ENCODE measurements at places on chromosomes 2 and 18.

GRCh38 chr2:230494980-230495379 is 79.0 kb downstream of the SP100 start:
- DNase-seq, result no peak

GRCh38 chr18:62868645-62869044 is 153.3 kb downstream of the PHLPP1 start:
- no peak for DNase-seq

GRCh38 chr18:66682855-66683322 is 79.0 kb upstream of the CDH19 start:
- no peak for DNase-seq

- peak; percentile 73 for DNase-seq
Observed at GRCh38 chr2:117523267-117523666, 291.2 kb upstream of the DDX18 start.

GRCh38 chr18:37258819-37259218 is 306.8 kb downstream of the CELF4 start:
- DNase-seq, result no peak

DNA sequence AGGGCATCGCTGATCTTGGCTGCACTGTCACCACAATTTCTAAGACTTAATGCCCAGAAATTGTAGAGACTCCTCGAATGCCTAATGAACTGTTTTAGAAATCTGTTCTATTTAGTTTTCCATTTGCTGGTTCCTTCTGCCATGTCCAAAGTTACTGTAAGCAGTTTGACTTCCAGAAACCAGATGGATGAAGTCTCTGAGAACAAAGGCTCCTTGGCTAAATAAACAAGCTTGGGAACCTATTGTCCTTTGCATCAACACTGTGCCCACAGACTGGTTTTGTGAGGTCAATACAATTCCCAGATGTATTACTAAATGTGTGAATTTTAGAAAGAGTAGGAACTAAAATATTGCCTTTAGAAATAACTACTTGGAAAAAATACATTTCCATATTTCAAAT is 600.2 kb downstream of the NYAP2 start:
- no peak for DNase-seq

- no peak for DNase-seq
Observed at GRCh38 chr2:53784436-53784835, 2.3 kb downstream of the ASB3 start.

DNA sequence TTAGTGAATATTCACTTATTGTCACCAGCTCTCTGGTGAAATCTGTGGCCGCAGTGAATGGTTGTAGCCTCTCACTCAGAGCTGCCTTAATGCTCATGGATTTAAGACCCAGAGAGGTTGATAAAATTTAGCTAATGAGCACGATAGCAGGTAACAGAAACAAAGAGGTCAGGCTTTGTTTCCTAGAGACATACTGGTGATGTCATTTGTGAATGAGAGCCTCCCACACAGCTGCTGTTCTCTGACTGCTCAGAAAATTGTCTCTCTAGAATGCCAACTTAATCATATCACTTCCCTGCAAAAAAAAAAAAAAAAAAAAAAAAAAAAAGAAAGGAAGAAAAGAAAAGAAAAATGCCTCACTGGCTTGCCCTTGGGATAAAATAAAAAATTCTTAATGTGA is 411.7 kb upstream of the MYT1L start:
- no peak for DNase-seq

DNA sequence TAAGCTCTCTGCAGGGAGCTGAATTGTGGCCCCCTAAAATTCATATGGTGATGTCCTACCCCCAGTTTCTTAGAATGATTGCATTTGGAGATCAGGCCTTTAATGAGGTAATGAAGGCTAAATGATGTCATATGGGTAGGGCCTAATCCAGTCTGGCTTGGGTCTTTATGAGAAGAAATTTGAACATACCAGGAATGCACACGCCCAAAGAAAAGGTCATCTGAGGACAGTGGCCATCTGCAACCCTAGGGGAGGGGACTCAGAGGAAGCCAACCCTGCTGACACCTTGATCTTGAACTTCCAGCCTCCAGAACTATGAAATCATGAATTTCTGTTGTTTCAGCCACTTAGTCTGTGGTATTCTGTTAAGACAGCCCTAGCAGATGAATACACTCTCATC is 426.7 kb downstream of the EPHA4 start:
- no peak for DNase-seq

DNA sequence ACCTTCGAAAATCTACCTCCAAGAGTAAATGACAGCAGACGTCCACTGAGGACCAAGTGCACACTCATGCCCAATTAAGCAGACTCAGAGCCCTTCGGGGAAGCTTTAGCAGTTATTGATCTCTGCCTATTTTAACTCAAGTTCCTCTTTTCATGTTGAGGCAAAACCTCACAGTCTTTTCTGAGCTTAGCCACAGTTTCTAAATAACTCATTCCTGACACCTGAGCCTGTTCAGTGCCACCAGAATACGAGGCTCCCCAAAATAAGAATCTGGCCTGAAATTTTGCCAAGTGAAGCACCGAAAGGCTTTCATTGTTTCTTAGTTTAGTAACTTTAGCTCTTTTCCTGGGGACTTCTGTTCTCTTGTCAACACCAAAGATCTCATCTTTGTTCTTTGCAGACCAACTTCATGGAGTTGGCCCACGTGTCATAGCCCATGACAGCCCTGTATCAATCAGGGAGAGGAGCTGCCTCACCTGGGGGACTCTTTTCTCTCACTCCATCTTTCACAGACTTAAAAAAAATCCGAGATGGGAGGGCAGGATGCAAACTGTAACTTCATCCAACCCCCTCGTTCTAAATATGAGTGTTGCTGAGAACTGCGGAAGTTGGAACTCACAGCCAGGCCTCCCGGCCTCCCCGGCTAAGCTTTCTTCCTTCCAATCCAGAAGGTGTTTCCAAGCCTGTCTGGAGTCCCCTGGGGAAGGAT is 22.2 kb downstream of the INPP5D start:
- no peak for DNase-seq

GRCh38 chr2:159108181-159108893 is 139.9 kb downstream of the TANC1 start:
- DNase-seq, result no peak

DNA sequence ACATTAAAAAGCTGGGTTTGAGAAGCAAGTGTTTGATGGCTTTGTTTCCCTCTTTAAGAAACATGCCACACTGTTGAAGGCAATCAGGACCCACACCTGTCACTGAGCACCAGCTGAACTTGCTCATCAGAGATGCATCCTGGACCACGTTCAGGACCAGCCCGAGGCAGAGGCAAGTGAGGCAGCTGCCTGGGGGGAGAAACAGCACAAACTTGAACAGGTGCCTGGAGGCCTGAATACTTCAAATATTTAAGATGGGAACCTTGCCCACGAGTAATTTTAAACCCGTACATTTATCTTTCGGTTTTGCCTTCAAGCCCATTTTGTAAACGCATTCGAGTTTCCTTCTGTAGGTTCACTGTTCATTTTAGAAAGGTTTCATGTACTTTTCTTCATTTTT is 421.3 kb downstream of the NYAP2 start:
- DNase-seq, result no peak

- DNase-seq, result no peak
Observed at GRCh38 chr2:197777823-197778407, 7.2 kb downstream of the BOLL start.

GRCh38 chr2:100865816-100866460 is 46.0 kb downstream of the NPAS2 start:
- DNase-seq, result no peak

DNA sequence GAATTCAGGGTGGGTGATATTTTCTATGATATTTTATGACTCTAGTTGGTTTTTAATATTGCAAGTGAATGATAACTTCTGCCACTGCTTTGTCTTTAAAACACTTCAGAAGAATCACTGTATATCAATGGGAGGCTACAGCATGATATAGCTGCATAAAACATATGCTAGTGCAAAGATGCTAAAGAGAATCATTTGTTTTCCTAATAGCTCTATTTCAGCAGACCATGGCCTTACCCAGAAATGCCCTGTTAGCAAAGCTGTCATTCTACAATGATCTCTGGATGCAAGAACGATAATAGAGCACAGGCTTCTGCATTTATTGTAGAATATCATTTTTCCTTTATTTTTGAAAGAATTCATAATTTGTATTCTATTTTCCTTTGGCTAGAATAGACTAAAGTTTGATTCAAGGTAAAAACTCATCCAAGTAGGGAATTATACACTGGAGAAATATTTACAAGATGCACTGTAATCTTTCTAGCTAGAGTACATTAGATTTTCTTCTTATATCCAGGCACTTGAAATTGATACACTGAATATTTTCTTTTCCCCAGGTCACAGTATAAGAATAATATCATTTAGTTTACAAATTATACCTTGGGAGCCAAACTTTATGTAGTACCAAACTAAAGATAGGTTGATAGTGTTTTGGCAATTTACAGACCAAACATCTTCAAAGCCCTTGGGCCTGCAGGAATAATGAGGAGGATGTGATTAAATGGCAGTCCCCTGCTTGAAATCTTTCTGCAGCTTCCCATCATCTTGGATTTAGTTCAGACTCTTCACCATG is 252.6 kb upstream of the LINC00305 start:
- no peak for DNase-seq

DNA sequence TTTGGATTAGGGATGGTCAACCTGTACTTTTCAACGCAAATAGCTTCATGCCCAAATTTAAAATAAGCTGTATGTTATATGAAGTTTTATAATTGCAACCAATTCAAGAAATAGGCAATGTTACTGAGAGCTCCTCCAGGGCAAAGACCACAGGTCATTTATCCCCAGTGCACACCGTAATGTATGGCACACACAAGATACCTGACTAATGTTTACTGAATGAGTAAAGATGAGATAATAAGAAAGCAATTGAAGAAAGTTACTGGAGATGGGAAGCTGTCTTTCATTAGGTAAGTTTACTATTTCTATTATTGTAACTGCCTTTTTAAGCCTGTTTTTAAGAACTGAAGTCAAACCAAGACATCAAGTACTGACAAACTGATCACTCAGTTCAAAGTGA is 184.5 kb upstream of the VRK2 start:
- no peak for DNase-seq

- no peak for DNase-seq
Observed at GRCh38 chr2:158221063-158222020, 119.7 kb downstream of the UPP2 start.

DNA sequence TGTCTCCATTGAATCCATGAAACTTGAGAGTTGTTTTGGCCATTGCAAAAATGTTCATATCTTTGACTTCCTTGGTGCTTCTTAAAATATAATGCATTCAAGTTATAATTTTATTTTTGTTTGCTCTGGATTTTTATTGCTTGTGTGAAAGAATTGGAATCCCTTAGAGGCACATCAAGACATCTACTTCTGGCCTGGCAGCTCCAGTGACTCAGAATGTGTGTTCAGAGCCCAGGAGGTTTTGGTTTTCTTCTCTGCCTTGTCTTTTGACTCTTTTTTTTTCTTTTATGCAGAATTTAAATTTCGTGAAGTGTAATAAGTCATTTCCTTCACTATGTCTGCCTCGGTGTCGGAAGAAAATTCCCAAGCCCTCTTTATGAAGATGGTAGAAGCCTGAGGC is 180.2 kb downstream of the LTBP1 start:
- no peak for DNase-seq

DNA sequence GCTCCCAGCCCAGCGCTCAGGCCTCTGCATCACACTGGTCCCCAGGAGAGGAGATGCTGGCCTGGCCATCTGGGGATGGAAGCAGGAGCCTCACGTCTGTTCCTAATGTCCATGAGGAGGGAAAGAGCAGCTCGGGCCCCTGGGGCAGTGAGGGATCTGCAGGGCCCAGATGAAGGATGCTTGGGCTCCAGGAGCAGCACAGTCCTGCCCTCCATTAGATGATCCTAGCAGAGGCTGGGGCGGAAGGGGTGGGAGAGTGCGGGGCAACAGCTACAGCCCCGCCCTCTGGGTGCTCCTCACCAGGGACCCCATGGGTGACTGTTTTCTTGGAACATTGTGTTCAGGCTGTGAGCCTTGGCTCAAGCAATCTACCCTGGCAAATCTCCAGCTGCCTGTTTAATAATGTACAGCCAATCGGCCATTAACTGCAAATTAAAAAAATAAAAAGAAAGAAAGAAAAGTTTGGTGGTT is 49.7 kb downstream of the TNS1 start:
- DNase-seq, result no peak

DNA sequence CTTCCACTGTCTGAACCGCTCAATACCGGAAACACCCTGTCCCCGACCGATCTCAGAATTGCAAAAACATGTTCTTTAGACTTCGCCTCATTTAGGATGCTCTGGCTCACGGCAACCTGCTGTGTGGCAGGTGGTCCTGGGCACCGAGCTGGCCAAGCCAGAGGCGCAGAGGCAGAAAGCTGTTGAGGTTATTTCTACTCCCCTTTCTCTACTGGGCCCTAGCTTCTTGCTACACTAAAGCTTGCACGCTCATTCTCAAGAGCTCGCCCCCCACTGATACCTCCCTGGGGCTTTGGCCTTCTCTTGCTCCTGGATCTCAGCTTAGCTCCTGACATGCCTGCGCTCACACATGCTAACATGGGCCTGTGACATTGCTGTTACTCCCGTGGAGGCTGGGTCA is 417.4 kb downstream of the LPIN1 start:
- DNase-seq, result no peak

DNA sequence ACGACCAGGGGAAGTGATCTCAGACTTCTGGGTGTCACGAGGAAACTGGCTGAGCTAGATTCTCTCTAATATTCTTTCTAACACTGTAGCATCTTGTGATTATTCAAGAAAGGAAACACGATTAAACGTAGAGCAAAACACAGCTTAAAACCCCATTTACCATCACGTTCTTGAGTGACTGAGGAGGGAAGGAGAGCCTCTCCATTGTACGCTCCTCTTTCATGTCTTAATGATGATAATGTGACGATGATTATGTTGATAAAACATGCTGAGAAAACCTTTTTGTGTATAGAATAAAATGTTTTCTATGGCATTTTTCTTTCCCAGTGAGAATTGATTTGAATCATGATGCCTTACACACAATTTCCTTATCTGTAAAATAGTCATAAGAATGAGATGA is 705.6 kb upstream of the ID2 start:
- DNase-seq, result no peak

DNA sequence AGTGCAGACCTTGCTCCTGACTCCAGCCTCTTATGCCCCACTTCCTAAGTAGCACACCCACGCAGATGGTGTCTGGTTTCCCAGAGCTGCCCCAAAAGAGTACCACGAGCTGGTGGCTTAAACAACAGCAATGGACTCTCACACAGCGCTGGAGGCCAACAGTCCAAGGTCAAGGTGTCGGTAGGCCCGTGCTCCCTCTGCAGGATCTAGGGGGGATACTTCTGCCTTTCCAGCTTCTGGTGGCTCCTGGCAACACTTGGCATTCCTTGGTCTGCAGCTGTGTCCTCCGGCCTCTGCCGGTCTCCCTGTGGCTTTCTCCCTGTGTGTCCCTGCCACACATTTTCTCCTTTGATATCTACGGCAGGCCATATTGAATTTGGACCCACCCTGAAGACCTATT is 99.0 kb downstream of the TSHZ1 start:
- no peak for DNase-seq

- DNase-seq, result no peak
Observed at GRCh38 chr2:182713601-182714000, 2.5 kb upstream of the DNAJC10 start.

- peak; percentile 66 for DNase-seq
Observed at GRCh38 chr2:196068271-196069209, at the start of gene DNAH7. Gene DNAH7 (minus strand): TSS chr2:196068837. CDS start chr2:196068711, 126 bp downstream.

- peak; percentile 72 for DNase-seq
Observed at GRCh38 chr2:85237849-85238565, 89.8 kb downstream of the TGOLN2 start.

Measured in NCI-H510A (cell line).